Stimulated activated CD4-positive, alpha-beta T cell treated with anti-CD3 and anti-CD28 coated beads, Interleukin-15, amount 100 ng/mL, for 48 hours (primary cell): ENCODE measurements at places on chromosomes 11 and 22.

DNA sequence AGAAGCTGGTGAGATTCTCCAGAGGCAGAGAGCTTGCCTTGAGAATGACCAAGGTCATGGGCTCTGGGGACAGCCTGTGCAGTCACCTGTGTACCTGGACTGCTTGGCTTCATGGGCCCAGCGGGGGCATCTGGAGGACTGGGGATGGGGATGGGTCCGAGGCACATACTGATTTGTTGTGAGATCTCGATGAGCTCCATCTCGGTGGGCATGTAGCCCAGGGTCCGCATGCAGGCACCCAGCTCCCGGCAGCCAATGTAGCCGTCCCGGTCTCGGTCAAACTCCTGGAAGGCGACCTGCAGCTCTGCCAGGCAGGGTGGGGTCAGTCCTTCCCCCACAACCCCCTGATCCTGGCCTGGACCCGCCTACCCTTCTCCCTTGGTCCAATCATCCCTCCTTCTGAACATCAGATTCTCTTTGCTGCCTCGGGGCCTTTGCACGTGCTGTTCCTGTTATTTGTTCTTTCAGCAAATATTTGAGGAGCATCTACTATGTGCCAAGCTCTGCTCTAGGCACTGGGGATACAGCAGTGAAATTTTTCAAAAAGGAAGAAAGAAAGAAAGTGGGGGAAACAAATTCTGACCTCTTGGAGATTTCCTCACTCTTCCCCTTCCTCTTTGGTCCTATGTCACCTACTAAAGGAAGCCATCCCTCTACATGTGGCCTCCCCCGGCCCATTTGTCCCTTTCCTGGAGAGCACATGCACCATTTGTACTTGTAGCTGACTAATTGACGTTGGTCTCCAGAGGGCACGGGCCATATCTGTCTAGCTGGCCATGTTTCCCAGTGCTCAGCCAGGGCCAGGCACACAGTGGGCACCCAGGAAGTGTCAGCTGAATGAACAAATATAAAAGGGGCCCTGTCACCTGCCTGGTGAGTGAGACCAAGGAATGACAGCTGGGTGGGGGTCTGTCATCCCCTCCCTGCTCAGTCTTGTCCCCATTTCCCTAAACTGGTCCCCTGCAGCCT, 2.1 kb downstream of the CABP2 start:
- no peak for DNase-seq

DNA sequence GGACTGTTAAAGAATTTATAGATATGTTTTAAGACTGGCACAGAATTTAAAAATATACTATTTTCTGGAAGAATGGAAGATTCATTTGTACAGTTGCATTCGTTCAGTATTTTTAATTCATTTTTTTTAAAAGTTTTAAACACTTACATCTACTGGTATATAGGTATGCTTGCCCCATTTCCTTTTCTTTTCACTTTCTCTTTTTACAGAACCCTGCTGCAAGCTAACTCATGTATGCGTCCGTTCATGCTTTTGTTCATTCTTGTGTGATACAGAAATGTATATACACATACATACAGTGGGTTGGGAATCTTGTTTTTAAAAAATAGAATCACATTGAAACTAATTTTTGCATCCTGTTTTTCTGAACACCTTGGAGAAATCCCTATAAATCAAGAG, 31.0 kb downstream of the PACS1 start:
- DNase-seq: no peak

- no peak for DNase-seq
Measured at GRCh38 chr22:25008666-25009065, 56.1 kb downstream of the KIAA1671 start.

GRCh38 chr11:11843642-11844041, 1.9 kb downstream of the USP47 start:
- DNase-seq: no peak

DNA sequence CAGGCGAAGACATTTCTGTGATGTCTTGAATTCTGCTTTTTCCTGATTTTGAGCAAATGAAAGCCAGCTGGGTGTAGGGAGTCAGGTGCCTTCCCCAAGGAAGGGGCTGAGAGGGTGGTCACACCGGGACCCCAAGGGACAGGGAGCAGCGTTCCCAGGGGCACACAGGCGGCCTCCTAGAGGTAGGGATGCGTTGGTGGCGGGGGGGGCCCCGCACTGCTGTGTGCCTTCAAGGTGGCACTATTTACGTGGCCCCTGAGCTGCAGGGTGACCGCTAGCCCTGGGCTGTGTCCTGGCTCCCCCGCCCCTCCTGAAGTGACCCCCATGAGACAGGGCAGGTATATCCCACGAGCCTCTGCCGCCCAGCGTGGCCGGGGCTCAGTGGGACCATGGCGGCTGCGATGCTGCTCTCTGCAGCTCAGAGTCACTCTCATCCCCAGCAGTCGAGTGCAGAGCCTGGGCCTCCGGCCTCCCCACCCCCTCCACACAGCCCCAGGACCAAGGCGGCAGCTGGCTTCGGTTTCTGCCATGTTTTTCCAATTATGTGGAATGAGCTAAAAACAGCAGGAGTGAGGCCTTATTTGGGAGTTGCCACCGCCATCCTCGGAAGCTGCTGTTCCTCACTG, 60.9 kb downstream of the LRP5 start:
- no peak for DNase-seq

- peak; percentile 45 for DNase-seq
Measured at GRCh38 chr11:19712281-19713195, at the start of gene NAV2. Gene NAV2 (plus strand): TSS chr11:19712837. CDS start chr11:19713696, 859 bp downstream.

DNA sequence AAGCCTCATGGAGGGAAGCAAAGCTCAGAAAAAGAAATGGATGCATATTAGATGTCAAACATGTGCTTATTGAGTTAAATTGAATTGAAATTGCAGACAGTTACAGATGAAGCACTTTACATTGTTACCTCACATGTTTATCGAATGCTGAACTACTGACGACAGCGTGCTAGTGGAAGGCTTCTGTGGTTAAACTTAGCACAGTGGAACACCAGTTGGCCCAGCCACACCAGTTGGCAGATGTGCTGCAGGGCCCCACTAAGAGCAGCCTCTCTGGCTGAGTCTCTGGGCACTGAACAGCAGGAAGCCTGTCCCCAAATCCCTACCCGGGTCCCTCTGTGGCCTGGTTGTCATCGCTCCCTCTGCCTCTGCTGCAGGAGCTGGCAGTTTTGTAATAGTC, 242.1 kb downstream of the NTM start:
- DNase-seq: no peak

DNA sequence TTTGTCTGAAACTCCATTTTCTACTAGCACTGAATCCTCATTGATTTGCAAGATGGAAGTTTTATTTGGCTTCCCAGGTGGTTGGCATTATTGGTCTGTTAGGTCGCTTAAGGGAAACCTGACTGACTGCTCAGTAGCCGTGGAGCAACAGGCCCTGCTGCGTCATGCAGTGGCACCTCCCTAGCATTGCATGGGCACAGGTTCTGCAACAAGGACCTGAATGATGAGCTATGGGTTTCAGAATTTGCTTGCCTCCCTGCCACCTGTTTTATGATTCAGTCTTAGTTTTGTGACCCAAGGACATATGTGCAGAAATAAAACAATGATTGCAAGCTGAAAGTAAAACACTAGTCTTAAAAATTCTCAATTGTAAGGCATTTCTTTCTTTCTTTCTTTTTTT, 128.5 kb downstream of the SLC1A2 start:
- no peak for DNase-seq

DNA sequence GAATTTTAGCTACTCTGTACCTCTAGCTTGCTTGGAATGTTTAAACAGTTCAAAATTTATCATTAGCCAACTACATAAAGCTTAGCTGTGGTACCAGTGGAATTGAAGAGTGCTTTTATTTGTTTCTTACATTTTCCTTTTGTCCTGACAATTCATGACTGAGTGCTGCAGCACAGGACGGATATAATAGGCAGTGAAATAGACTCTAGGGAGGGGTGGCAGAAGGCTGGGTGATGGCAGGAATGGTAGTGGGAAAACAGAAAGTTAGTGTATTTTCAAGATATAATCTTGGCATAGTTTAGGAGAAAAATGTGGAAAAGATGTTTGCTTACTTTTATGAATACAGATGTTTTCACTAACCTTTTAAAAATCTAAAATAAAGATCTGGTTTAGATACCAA, 31.1 kb upstream of the ARHGAP32 start:
- no peak for DNase-seq

DNA sequence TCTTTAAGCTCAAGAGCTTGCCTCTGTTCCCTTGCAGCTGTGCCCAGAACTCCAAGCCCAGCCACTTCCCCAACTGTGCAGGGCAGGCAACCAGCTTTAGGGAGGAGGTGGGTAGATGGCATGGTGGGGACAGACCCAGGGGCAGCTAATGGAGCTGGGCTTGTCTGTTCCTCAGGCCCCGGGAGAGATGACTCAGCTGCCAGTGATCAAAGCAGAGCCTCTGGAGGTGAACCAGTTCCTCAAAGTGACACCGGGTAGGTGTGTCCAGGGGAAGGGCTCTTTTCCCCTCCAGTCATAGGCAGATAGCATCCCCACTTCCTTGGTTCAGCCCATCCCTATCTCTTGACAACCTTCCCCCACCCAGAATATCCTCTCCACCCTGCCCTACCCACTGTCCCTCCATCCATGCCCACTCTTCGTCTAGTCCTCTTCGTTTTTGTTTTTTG, 32.4 kb downstream of the CREB3L1 start:
- no peak for DNase-seq

GRCh38 chr11:78714539-78714938, 139.9 kb upstream of the NARS2 start:
- no peak for DNase-seq

- no peak for DNase-seq
Measured at GRCh38 chr11:34639545-34639944, 18.7 kb downstream of the EHF start.

DNA sequence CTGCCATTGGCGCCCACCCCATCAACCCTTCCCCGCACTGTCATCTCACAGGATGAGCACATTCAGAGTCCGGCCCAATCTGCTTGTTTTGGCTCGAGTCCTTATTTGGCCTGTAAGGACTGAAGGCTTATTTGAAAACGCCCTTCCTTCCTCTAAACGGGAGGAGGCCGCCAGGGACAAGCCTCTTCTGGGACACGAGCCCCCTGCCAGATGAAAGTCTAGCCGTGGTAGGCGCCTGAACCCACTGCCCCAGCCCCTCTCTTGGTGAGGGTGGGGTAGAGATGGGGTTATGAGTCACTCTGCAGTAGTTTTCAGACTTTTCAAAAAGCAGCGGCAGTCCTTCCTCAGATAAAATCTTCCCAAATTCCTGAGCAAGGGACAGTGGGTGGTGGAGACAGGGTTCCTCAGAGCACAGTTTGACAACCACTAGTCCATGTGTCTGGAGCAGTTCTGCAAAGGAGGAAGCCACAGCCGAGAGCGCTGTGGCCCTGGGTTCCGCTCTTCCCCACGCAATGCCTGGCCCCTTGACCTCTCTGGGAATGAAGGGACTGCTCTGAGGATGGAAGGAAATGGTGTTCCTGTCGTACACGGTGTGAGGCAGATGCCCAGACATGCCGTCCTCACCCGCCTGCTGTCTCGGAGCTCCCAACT, 57.0 kb downstream of the MYH9 start:
- DNase-seq: no peak

DNA sequence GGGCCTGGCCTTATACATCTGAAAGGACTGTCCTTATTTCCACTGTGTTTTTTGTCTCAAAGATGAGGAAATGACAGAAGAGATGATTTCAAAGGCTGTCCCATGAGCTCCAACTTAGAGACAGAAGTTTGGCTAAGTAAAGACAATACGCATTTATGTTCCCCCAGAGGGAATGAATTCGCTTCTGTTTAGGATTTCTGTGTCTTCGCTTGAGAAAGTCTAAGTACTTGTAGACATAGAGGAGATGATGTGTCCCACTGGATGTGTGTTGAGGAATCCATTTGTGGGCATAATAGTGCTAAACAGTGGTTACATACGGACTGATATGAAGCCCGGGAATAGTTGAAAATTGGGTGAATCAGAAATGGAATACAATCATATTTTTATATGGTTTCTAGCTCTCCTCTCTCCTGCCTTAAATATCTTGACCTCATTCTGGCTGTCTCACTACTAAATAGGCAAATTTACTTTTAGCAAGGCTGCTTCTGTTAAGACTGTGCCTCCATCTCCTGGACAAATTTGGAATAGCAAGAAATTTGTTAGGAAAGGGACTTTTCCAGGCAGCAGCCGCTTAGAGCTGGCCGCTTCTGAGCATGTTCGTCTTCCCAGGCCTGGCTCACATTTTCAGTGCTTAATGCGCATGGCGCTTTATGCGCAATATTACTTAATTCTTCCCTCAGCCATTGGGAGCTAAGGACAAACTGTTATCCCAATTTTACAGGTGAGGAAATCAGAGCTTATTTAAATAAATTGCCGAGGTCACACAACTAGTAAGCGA, 1.9 kb upstream of the PEX26 start:
- no peak for DNase-seq

DNA sequence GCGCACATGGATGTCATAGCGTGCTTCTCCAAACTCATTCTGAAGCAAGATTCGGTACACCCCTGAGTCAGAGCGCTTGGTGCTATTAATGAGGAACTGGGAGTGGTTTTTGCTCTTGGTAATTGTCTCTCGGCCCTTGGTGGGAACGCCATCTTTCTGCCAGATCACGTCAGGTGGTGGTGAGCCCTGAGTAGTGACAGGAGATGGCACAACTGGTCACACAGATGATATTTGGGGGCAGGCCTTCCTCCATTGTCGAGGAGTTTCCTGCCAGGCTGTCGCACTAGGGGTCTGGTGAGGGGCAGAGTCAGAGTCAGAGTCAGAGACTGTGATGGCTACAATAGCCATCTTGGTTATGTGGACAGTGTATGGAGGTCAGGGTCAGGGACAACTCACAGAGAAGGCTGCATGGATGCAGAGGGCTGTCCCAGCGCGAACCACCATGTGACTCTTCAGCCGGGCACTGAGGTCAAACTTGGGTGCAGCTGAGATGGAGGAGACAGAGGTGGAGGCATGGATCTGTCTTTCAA, 9.3 kb downstream of the TMEM86A start:
- no peak for DNase-seq

- no peak for DNase-seq
Measured at GRCh38 chr11:11320825-11321224, 32.2 kb downstream of the CSNK2A3 start.

DNA sequence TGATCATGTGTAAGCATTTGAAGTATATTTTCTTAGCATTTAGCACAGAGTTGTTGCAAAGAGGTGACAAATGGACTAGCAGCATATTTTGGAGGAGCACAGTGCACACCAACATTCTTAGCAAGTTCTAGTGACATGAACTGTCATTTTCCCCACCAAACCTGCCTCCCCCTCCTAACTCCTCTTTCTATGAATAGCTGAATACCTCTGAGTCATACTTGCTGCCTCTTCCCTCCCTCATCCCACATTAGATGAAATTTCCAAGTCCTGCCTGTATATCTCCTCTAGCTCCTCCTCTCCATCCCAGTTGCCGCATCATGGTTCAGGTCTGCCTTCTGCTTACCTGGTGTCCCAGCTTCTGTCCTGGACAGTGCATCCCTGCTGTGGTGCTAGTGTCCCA, 7.2 kb downstream of the OSBP2 start:
- no peak for DNase-seq

- DNase-seq: no peak
Measured at GRCh38 chr22:27637604-27638003, 164.0 kb downstream of the MN1 start.
